ENCODE measurements at places on chromosomes 7 and 10.

DNA sequence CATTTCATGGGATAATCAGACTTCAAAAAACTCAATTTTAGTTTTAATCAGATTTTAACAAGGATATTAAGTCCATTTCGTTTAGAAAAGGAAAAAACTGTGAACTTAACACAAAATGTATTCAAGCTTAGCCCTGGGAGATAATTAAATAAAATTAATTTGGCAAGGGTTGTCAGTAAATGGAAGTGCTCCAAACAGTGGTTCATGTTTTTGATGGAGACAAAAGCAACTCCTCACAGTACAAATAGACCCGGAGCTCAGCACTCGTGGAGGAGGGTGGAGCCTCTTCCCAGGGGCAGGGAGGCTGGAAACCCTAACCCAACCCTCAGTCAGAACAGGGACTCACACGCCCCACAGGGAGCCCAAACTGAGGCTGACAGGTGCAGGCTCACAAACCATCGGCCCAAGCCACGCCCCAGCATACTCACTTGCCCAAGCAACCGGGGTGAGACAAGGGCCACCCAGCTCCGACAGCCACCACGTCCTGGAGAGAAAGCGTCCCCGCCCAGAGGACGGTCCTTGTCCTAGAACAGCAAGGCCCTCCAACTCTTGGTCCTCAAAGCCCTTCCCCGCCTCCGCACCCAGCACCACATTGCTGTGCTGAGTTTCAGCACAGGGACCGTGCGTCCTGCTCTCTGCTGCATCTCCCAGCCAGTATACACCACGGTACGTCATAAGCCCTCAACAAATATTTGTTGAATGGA, 39.8 kb downstream of the MAD1L1 start:
- no peak for DNase-seq

DNA sequence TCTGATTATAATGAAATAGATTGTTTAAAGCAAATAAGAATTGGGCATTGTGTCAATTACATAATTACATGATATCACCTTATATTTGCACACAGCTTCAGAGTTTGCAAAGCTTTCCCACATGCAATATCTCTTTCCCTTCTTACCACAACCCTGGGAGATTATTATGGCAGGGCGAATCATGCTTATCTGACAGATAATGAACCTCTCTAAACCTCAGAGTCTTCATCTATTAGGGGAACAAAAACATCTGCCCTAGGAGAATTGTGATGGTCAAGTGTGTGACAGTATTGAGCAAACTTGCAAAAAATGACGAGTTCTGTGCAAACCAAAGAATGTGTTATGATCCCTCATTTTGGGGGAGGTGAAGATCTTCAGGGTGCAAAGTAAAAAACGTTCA, 90.0 kb downstream of the MYOF start:
- DNase-seq, result no peak

- DNase-seq, result no peak
These were observed 138.9 kb downstream of the ARHGAP22 start for GRCh38 chr10:48465860-48466521.

GRCh38 chr10:86300399-86300925, 66.1 kb downstream of the GRID1 start:
- no peak for DNase-seq

DNA sequence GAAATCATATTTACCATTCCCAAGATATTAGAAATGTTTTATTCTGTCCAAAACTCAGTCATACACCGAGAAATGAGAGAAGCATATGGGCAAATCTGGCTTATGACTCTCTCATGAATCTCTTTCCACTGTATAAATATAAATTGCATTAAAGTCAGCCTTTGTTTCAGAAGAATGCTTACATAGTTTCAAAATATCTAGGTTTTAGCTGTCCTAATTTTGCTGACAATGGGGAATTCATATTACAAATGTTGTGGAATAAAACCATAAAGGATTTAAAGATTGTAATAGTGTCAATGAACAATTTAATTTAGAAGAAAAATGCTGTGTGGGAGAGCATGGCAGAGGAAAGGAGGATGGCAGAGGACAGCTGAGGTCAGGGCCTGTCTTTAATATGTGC, 185.0 kb upstream of the THSD7A start:
- DNase-seq, result no peak

DNA sequence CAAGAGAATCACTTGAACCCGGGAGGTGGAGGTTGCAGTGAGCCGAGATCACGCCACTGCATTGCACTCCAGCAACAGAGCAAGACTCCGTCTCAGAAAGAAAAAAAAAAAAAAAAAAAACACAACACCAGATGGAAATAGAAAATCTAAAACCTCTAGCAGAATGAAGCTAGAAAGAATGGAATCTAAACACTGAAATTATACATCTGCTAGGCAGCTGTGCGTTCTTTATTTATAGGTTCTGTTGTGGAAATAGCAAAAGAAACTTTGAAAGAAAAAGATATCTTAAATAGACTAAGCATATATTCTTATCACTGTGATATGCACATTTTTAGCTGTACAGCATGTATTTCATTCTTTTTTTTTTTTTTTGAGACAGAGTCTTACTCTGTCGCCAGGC, 17.1 kb downstream of the BMPR1A start:
- DNase-seq, result no peak

DNA sequence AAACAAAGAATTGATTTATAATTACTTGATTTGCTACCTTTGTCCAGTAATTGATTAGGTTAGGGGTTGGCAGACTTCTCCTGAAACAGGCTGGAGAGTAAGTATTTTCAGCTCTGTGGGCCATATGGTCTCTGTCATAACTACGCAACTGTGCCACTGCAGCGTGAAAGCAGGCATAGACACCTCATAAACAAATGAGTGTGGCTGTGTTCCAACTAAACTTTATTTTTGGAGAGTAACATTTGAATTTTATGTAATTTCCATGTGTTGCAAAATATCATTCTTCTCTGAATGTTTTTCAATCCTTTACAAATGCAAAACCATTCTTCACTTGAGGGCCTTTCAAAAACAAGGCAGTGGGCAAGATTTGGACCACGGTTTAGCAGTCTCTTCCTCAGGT, 76.9 kb downstream of the GALNT17 start:
- DNase-seq, result no peak

GRCh38 chr10:90133606-90134005, 432.2 kb downstream of the KIF20B start:
- no peak for DNase-seq
